NCI-H69 (cell line): ENCODE measurements at places on chromosomes 13 and 19.

DNA sequence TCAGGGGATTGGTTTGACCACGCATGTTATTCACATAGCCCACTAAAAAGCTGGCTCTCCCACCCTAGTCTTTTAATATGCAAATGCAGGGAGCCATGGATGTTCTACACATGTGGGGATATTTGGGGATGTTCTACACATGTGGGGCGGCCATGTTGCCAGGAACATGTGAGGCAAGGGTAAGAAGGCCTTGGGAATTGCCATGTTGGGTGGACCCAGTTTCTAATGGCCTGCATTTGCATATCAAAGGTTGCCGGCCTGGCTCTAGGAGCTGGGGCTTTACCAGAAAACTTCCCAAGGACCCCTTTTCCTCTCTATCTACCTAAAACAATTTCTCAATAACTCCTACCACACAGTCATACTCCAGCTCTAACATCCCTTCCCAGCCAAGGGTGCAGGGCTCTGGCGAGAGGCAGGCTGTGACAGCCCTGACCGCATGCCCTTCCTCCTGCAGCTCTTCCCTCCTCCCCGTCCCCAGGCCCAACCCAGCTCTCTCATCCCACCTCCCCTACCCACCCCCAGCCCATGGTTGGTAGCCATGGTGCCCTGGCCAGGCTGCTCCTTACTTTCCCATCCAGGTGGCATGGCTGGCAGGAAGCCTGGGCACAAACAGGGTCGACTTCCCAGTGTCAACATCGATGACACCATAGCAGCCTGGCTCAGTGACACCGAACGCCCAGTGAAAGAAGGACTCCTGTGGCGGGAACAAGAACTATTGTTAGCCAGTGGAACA, 11.0 kb downstream of the PEPD start:
- peak; percentile 73 for DNase-seq

GRCh38 chr19:3625996-3626472, 556 bp downstream of the CACTIN start:
- DNase-seq = peak; percentile 34

- DNase-seq = peak; percentile 19
Observed at GRCh38 chr13:32021785-32022184, 9.8 kb upstream of the FRY start.

DNA sequence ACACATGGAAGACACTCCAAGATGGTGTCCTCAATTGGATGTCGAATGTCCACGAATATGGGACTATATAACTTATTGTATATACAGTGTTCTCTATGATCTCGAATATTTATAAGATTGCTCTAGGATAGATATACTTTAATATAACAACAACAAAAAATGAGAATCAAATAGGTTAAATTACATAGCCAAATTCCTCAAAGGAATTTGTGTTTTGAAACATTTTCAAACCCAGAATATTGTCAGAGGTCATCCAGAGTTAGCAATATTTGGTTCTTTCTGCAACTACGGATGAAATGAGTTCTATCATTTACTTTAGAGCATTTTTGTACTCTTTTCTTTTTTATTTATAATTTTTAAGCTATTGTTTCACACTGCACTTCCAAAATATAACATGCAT, 857.8 kb downstream of the GPC5 start:
- no peak for DNase-seq

GRCh38 chr13:39016087-39016486, 21.8 kb downstream of the PROSER1 start:
- peak; percentile 35 for DNase-seq

- DNase-seq = no peak
Observed at GRCh38 chr19:17159466-17160393, 55.4 kb upstream of the USE1 start.

DNA sequence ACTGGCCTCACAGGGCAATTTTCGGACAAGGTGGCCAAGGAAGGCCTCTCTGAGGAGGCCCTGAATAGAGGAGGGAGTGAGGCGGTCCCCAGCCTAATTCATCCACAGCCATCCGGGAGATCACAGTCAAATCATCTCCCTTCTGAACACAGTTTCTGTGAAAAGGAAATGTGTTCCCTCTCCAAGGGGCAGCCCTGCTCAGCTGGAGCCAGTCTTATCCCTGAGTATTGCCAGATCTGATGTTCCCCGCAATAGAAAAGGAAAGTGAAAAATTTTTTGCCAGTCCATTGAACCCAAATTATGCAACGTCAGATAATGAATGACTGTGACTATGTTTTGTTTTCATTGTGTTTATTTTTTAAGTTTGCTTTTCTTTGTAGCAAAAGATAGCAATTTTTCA, 125.9 kb downstream of the SIPA1L3 start:
- DNase-seq = peak; percentile 22

DNA sequence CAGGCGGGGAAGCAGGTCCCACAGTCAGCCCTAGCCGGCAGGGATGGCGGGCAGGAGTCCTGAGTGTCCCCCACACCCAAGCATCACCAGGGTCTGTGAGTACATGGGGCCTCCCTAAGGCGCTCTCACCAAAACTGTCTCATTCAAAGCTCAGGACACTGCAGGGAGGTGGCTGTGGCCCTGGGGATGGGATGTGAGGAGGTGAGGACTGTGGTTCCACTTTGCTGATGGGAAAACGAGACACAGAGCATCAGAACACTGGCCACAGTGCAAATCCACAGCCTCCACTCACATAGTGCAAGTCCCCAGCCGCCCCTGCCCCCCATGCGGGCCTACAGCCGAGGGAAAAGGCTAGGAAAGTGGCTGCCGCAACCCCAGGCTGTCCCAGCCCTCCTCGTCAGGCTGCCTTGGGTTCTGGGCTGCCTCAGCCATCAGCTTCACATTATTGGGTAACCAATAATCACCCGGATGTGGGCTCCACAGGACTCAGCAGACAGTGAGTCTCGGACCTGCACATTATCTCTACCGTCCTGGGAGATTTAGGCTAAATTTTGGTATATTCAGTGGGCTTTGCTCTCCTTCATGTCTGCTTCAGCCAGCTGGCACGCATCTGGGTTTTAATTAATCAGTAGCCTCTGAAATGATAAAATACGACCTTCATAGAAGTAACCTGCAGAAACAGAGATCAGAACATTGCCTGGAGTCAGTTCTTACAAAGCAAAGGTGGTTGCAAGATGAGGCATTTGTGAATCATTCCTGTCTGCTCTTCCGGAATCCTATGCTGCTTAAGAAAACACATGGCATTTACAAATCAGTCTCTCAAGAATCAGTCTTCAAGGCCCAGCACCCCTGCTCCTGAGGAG, 77.0 kb downstream of the SOX1 start:
- DNase-seq = no peak

DNA sequence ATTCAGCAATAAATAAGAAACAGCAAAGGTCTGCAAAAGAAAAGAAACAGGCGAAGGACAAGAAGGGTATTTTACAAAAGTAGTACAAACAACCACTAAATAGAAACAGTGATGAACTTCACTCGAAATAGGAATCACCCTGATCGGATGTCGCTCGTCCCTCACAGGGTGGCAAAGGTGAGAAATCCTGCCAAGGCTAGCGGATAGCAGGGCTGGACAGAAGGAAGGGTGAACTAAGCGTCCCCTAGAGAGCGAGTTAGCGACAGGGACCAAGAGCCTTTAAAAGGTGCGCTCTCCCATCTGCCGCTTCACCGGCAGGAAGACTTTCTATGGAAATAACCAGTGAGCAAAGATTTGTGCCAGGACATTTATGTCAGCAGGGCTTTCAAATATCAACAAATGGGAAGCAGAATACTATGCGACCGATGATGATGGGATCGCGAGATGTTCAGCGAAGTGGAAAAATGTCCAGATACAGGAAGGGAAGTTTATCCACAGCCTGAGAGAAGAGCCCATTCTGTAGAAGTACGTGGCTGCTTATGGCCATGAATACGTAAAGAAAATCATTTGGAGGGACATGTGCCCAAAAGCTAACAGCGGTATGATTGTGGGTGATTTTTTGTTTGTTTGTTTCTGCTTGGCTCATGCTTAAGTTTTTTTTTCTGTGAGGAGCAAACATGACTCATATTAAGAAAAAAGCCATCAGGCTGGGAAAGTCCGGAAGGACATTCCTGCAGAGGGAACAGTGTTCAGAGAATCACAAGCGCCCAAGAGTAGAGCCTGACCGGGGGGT, 18.9 kb downstream of the ELAVL1 start:
- no peak for DNase-seq

GRCh38 chr13:40383132-40383531, 283.3 kb downstream of the FOXO1 start:
- DNase-seq = no peak

GRCh38 chr13:69487576-69487975, 620.0 kb upstream of the ATXN8OS start:
- no peak for DNase-seq

DNA sequence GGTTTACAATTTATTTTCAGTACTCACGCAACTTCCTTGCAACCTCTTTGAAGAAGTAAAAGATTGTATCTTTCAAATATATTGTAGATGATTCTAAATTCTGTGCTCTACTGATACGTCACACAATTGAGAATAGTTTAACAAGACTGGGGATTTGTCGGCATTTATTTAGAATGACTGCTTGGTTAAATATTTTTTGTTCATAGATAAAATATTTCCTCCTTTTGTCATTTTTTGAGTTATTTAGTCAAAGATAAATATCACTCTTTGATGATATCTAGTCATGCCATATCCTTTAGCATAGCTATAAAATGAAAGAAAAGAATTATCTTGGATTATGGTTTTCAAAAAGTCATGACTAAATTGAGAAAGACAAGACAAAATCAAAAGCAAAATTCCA, 2747.8 kb downstream of the PCDH9 start:
- DNase-seq = no peak

DNA sequence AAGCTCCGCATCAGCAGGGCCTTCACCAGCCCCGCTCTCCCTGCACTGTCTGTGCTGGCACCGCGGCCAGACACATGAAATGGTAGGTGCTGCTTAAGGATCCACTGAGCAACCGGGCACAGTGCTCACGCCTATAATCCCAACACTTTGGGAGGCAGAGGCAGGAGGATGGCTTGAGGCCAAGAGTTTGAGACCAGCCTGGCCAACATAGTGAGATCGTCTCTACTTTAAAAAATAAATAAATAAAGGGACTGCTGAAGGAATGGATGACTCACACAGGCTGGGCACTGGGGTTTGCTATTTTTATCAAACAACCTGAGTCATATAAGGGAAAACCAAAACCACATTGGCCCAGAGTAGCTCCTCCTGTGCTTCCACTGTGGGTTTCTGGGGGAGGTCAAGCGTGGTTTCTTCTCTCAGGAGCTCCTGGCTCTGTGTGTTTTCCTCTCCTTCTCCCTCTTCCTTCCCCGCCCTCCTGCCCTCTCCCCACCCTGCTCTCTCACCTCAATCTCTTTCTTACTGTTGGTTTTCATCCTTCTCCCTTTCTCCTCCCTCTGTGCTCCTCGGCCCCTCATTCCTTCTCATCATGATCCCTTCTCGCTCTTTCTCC, 21.3 kb downstream of the VRK3 start:
- DNase-seq = no peak

GRCh38 chr13:38868870-38869269, 121.8 kb downstream of the STOML3 start:
- DNase-seq = peak; percentile 7

- no peak for DNase-seq
Observed at GRCh38 chr13:97631158-97631557, 197.2 kb downstream of the RAP2A start.

- DNase-seq = no peak
Observed at GRCh38 chr13:106710266-106710665, 142.3 kb upstream of the ARGLU1 start.

DNA sequence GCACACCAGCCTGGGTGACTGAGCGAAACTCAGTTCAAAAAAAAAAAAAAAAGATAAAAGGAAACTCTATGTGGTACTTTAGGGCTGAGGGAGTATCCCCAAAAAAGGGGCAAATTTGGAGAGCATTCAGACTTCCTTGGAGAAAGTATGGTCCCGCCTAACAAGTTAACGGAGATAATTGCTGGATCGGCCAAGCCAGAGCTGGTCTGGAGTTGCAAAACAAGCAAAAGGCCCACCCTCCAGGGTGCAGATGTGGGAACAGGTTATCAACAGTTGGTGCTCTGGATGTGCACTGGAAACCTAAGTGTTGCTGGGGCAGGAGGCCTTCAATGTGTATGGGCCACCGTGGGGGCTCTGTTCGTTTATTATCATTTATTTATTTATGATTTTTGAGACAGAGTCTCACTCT, 2.8 kb downstream of the IQCN start:
- DNase-seq = no peak

DNA sequence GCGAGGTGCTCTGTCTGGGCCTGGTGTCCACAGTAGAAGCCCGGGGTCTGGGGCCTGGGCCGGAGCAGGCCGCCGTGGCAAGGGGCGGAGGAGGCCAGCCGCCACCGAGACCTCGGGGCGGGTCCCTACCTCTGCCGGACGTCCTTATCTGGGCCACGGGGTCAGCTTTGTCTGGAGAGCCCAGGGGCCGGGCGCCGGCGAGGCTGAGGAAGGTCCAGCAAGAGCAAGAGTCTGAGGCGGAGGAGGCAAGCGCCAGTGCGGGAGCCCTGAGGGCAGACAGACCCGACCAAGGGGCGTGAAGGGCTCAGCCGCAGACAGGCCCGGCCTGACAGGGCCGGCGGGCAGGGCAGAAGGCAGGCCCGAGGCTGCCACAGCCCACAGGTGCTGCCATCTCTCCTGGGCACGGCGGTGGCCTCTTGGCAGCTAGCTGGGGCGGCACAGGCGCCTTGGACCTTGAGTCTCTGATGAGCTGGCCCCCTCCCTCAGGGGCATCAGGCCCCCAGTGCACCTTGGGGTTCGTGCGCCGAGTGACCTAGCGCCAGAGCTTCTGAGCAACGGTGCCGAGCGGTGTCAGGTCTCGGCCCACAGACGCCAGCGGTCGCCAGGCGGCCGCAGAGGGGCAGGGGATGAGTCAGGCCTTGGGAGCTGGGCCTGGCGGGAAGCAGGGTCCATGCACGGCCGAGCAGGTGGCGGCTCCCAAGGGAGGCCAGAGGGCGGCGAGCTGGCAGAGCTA, 19.1 kb upstream of the AKAP8 start:
- DNase-seq = no peak

GRCh38 chr19:38769635-38770211, 3.6 kb downstream of the LGALS7 start:
- DNase-seq = no peak

DNA sequence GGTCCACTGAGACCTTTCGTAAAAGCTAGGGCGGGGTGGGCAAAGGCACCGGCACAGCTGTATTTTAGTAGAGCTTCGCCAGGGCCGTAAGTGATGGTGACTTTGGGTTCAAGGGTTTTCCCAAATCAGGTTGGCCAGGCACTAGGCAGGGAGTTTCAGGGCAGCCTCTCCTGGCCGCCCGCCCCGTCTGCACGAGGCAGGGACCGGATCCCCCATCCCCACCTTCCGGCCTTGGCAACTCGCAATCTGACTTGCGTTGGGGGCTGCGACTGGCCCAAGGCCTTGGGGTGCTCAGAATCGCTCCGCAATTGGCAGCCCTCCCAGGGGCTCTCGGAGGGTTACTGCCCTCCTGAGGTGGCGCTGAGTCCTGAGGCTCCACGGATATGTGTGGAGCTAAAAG, 4.1 kb upstream of the ZIC5 start:
- DNase-seq = no peak

- DNase-seq = no peak
Observed at GRCh38 chr13:27824121-27824520, 31.8 kb downstream of the GSX1 start.

DNA sequence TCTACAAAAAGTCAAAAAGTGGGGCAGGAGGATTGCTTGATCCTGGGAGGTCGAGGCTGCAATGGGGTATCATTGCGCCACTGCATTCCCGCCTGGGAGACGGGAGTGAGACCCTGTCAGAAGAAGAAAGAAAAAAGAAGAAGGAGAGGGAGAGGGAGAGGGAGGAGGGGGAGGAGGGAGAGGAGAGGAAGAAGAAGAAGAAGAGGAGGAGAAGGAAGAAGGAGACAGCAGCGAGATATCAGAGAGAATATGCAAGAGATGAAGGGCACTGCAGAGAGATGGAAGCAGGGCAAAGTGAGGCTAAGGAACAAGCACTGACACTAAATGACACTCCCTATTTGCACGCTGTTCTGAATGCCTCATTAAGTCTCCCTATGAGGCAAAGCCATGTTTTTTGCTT, 14.5 kb downstream of the CYP2F1 start:
- no peak for DNase-seq
